Stimulated activated CD4-positive, alpha-beta T cell treated with anti-CD3 and anti-CD28 coated beads, Interleukin-1b, Interleukin-23, amount 100 ng/mL, for 4 hours (primary cell): ENCODE measurements at places on chromosomes 12 and 14.

GRCh38 chr12:74598819-74599218, 61.2 kb downstream of the ATXN7L3B start:
- no peak for DNase-seq

DNA sequence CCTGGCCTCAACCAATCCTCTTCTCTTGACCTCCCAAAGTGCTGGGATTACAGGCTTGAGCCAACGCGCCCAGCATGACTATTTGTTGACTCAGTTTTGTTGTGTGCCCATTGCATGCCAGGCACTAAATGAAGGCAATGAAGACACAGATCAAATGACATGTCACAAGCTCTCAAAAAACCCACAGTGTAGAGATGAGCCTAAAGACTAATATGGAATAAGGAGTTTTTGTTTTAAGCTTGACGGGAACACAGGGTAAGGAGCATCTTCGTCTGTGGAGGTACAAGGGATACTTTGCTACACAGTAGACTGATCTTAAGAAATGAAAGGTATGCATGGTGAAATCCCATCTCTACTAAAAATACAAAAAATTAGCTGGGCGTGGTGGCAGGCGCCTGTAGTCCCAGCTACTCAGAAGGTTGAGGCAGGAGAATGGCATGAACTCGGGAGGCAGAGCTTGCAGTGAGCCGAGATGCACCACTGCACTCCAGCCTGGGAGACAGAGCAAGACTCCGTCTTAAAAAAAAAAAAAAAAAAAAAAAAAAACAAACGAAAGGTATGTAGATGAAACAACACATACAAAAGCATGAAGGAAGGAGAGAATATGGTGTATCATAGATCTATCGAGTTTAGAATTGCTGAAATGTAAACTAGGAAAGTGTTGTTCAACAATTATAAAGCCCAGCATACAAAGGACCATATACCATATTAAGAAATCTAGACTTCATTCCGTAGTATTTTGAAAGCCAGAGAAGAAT, 122.1 kb upstream of the PTPRB start:
- no peak for DNase-seq

DNA sequence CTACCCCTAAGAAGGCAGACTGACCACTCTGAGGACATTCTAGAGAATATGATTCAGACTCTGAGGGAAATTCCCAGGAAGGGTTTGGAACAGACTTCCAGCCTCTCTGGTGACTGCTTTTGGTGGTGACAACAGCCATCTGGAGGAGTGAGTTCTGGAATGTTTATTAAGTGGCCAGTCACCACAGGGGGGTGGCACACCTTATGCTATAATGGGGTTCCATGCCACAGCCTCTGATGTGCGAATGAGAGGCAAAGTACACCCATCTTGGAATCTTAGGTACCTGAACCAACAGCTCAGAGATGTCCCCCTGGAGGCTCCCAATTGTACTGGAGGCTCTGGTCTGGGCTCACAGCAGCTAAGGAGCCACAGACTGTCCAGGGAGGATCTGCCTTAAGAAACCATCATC, 9.5 kb upstream of the TINF2 start:
- DNase-seq: no peak

DNA sequence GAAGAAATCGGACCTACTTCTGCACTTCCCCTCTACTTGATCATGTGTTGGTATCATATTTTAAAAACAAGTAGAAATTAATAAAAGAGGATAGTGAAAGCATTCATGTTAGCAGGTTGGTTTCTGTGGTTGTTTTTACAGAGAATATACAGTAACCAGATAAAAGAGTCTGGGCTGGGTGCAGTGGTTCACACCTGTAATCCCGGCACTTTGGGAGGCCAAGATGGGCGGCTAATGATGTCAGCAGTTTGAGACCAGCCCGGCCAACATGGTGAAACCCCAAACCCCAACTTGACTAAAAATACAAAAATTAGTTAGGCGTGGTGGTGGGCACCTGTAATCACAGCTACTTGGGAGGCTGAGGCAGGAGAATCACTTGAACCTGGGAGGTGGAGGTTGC, 55.9 kb downstream of the LRP6 start:
- no peak for DNase-seq

DNA sequence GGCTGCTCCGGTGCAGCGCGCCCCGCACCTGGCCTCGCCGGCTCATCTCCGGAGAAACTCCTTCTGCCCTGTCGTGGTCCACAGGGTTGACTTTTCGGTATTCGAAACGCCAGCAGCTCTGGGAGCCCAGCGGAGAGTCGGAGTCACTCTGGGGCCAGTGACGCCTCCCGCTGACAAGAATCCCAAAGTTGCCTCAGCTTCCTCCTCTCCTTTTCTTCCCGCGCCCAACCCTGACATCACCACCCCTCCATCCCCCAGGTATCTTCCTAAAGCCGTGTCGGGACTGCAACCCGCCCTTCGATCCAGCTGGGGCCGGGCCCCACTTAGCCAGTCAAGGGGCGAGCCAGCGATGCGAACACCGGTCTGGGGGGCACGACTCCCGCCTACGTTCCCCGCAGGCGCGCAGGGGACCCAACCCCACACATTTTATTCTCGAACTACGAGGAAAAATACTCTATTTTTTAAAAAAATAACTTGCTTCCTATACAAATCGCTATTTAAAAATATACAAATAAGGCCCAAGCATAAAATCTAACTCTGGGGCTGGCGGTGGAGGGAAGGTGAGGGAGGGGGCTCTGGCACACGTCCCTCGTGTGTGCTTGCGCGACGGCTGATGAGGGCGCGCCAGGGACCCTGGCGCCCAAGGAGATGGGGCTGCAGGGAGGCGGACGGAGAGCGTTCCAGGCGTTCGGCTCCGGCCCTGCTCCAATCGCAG, 2.1 kb downstream of the NKX2-8 start:
- no peak for DNase-seq

GRCh38 chr12:87430444-87430843, 598.8 kb downstream of the C12orf50 start:
- no peak for DNase-seq

DNA sequence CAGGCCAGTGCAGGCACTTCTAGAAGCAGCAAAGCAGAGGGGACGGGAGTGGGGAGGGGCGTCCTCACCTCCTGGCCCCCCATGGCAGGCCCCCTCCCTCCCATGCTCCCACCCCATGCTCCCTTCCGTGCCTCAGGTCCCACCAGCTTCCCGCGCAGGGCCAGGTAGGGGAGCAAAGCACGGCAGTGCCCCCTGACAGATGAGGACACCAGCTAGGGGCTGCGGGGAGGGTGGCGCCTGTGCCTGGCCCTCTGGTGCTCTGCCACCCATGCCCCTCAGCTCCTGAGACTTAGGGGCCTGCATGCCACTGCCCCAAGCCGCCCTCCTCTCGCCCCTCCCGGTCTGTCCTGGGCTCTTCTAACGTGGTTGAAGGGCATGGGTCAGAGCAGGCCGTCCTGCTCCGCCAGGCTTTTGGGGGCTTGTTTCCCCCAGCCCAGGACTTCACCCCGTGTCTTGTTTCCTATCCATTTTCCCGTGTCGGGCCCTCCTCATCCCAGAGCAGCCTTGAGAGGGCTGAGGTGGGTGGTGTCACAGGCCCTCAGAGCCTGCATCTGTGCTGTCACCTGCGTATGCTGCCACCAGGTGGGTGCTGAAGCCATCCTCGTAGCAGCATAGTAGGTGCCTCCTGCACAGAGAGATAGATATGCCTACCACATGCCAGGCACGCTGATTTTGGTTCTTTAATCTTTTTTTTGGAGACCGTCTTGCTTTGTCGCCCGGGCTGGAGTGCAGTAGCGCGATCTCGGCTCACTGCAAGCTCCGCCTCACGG, 10.2 kb downstream of the TRMT61A start:
- DNase-seq: no peak

GRCh38 chr12:53523131-53523530, 15.8 kb upstream of the NPFF start:
- DNase-seq: no peak

DNA sequence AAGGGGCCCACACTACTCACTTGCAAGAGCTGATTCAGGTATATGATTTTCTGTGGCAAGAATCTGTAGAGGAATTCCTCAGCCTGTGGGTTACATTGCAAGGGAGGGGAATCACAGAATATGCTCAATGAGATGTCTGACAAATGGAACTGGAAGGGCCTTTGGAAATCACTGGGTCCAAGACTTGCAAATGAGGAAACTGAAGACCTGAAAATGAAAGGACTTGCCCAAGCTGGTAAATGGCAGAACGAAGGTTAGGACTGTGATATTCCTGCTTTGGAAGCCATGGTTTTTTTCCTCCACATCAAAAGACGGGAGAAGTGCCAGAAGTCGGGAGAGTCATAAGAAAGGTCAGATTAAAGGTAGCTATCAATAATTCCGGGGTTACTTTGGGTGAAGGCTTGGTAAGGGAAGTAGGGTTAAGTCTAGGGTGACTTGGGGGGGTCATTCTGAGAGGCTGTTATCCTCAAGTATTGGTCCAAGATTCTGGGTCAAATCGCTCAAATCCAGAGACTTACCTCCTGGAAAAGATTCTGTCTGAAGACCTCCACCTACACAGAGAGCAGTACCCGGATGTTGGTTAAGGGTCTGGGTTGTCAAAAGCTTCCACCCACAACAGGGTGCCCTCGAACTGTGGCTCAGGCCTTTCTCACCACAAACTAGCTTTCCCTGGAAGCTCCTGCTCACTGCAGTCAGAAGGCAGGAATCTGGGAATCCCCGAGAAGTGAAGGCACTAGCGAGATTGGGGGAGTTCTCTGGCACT, 539 bp downstream of the PSME2 start:
- DNase-seq: no peak

- no peak for DNase-seq
Measured at GRCh38 chr12:66152732-66153131, 17.1 kb downstream of the TMBIM4 start.

DNA sequence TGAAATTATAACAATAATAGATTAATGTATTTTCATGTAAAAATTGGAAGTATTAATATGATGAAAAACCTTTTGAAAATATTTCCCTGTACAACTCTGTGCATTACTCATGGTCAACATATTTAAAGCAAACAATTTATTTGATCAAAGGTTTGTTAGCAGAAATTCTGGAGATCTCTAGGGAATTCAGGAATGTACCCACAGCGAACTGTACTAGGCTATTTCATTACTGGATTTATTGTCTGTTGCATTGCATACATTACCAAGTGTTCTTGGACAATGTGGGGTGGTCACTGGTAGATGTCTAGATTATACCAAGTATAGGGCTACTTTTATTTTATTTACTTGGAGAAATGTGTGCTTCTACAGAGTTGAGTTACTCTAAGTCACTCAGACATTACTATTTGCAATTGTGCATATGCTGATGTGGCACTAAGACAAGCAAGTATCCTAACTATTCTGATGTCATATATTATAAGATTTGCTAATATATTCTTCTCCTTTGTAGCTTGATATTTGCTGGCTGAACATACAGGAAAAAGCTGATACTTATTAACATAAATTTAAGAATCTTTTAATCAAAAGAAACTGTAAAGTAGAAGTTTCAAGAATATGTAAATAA, 323.3 kb downstream of the CCER1 start:
- DNase-seq: no peak

- DNase-seq: no peak
Measured at GRCh38 chr12:97075934-97076630, 169.0 kb downstream of the NEDD1 start.

- DNase-seq: peak; percentile 37
Measured at GRCh38 chr12:6465467-6466183, 4.9 kb downstream of the VAMP1 start.

DNA sequence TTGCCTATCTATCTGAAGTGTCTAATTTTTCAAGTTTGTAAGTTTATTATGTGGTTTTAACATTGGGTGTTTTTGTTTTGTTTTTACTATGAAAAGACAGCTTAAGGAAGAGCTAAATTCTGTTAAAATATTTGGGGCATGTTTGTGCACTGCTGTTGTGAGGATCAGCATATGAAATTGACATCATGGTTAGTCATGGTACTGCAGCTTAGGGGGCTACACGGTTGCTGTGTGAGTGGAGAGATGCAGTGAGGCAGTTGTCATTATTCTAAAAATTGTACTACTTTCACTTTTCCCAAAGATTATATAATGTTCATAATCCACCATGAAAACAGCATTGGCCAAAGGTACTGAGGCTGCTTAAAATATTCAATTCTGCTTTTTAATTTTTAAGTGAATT, 49.0 kb downstream of the ZC3H14 start:
- no peak for DNase-seq
